ENCODE measurements at places on chromosomes 1 and 21. TPM values are rescaled to one million over a fixed set of nuclear protein-coding genes. Genes with fewer than 3 reads are reported as not detected.

Gene BSND
- not detected for total RNA-seq

Gene OR2T2
- not detected for total RNA-seq

Gene ARMH1
- total RNA-seq, result 0.78 TPM

Gene ZP4
- not detected for total RNA-seq

Gene CA14
- 14.4 TPM for total RNA-seq

Gene SLC30A10
- total RNA-seq, result 0.43 TPM

Gene DOCK7
- total RNA-seq, result 8.5 TPM

Gene RHEX
- total RNA-seq, result 0.81 TPM

Gene SH2D1B
- total RNA-seq, result 0.24 TPM

Gene FAM131C
- total RNA-seq, result 5.9 TPM

Gene WDR64
- not detected for total RNA-seq

Gene MAB21L3
- total RNA-seq, result 0.27 TPM

Gene TMEM82
- not detected for total RNA-seq

Gene SGIP1
- 3.5 TPM for total RNA-seq

Gene RPL11
- 681 TPM for total RNA-seq

Gene LCE1A
- total RNA-seq, result not detected

Gene OR6N2
- not detected for total RNA-seq

Gene C1QA
- 124 TPM for total RNA-seq

Gene IFNLR1
- total RNA-seq, result 2.8 TPM

Gene CNKSR1
- 1.8 TPM for total RNA-seq

Gene CACNA1E
- 3.7 TPM for total RNA-seq

Gene SLC9C2
- 0.16 TPM for total RNA-seq

Gene SEMA6C
- 57.6 TPM for total RNA-seq

Gene POU3F1
- 0.11 TPM for total RNA-seq

Gene PAQR6
- 0.54 TPM for total RNA-seq

Gene AGBL4
- 0.14 TPM for total RNA-seq

Gene KLF17
- not detected for total RNA-seq

Data from Right ventricle myocardium inferior (tissue), 1 donor.